ENCODE measurements at places on chromosomes 7 and 10.

GRCh38 chr10:112261281-112261822 is 21.8 kb upstream of the TECTB start:
- no peak for DNase-seq

- no peak for DNase-seq
These were observed 86.5 kb downstream of the NEURL1 start for GRCh38 chr10:103580011-103580410.

DNA sequence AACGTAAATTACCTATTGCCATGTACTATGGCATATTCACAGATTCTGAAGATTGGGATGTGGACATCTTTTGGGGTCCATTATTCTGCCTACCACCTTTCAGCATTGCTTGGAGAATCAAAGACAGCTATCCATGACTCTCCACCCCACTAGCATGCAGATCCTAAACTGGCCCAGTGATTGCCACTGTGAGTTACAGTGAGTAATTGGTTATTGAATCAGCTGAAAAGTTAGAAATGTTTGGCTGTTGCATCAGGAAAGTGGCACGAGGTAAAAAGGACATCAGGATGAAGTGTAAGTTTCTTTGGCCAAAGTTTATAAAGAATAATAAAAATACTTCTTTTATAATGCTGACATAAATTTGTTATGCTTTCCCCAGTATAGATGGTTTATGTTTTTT is 148.2 kb upstream of the ETV1 start:
- no peak for DNase-seq

- DNase-seq: no peak
These were observed 6.6 kb upstream of the AKR1B15 start for GRCh38 chr7:134542195-134542771.

GRCh38 chr10:129864601-129865126 is 99.4 kb downstream of the EBF3 start:
- DNase-seq: no peak

GRCh38 chr7:47227762-47228177 is 354.1 kb downstream of the TNS3 start:
- DNase-seq: peak; percentile 91

DNA sequence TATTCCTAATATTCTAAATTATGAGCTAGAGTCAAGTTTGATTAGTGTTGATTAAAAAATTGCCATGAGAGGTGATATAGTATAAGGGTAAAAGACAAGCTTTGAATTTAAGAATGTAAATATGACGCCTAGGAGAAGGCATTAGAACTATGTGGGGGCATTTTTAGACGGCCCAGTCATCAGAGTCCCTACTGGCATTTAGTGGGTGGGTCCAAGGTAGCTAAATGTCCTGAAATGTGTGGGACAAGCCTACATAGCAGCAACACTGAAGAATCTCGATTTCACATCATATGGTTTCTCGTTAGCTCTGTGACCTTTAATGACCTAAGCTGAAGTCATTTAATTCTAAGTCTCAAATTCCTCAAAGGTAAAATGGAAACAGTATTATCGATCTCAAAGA is 133.5 kb downstream of the SGMS1 start:
- DNase-seq: no peak

DNA sequence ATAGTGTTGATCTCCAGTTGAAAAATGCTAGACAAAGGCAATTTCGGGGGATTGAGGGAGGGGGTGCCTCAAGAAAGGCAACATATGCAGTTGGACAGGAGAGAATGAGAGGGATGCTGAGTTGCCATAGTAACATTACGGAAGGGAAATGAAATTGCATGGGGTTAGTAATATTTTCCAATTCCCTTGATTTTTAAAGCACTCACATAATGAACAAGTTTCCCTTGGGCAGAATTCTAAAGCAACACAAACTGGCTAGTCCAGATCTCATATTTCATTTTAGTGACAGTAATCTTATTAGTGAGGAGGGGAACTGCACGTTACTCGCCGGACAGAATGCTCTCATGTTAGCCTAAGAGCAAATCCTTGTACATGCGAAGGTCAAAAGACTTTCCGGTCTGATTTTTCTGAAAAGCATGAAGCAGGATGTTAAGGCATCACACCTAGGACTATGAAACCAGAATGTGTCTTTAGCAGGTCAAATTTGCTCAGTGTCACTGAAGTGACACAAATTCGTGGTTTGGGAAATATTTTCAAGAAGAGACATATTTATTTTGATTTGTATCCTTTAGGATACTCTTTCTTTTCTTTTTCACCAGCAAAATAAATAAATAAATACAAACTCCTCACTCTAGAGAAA is 165.5 kb downstream of the ANK3 start:
- DNase-seq: no peak

DNA sequence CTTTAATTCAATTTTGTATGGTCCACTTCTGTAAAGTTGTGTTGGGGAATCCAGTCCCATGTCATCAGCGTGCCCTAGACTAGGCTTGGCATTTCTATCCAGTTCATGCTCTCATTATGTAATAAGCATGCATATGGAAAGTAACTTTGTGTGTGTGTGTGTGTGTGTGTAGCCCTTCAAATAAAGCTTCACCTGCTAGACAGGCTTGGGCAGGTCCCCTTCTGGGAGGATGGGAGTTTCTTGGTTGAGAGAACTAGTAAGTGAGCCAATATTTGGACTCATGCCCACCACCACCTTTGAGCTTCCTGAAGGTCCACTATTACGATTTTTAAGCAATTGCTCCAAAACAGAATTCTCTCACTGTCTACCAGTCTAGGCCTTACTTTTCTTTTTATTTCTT is 6.9 kb downstream of the BZW2 start:
- DNase-seq: no peak

DNA sequence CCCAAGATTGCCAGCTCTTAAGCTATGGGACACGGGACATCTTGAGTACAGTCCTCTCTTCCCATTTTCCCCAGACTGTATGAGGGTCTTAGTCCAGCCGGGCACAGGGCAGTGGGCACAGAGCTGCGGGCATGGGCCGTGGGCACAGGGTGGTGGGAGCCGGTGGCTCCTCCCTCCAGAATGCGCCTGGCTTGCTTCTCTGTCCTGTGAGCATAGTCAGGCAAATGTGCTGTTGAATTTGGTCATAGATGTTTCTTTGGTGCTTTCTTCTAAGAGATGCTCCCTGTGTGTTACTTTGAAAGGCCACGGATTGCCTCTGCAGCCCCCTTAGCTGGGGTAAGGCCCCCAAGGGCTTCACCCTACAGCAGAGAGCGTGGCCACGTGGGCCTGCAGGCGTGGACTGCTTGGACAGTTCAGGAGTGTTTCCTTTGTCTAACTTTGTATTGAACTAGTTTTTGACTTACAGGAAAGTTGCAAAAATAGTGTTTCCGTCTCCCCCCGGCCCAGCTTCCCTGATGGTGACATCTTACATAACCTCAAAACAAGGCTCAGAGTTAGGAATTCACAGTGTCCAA is 24.7 kb downstream of the LRRC27 start:
- DNase-seq: no peak

- DNase-seq: peak; percentile 26
These were observed 790 bp downstream of the ADAM22 start for GRCh38 chr7:87934699-87935383.

All from HT1080 (cell line).